ENCODE measurements at places on chromosomes 6 and 20.

DNA sequence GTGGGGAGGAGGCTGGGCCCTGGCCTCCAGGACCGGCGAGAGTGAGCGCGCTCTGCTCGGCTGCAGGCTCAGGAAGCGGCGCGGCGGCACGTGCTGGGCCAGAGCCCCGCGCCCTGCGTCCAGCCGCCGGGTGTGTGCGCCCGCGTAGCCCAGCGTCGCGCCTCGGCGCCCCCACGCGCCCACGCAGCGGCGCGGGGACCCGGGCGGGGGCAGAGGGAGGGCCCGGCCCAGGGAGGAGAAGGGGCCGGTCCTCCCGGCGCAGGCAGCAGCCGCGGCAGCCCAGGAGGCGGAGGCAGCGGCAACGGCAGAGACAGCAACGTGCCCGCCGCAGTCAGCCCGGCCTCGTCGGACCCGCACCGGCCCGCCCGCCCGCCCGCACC is at the start of gene EYA2:
Gene EYA2, plus strand, starts transcription at position 265 of the 380 bp plus-strand sequence. CDS start 95,168 bp downstream, outside the sequence.
- no peak for DNase-seq

DNA sequence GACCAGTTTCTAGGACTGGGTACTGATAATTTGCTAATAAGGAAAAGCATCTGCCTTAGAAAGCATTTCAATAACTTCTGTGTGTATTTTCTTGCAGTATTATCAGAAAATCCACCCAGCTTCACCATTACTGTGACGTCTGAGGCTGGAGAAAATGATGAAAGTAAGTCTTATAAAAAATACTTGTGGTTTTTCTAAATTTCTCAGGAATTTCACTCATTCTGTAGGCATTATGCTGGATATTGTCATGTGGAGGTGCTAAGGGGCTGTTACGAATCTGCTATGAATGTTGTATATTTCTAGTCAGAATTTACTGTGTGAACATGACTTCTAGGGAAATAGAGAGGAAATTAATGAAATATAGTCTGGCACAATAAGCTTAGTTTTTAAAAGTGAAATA is 8.9 kb downstream of the RWDD1 start:
- DNase-seq: peak; percentile 44

GRCh38 chr6:169109411-169110220 is 144.0 kb downstream of the THBS2 start:
- no peak for DNase-seq

GRCh38 chr6:163951326-163951725 is 536.8 kb downstream of the QKI start:
- DNase-seq: peak; percentile 47

- DNase-seq: peak; percentile 54
These were observed 29.7 kb downstream of the RPP40 start for GRCh38 chr6:4973982-4974745.

GRCh38 chr20:16351415-16351814 is 221.8 kb downstream of the KIF16B start:
- DNase-seq: no peak

DNA sequence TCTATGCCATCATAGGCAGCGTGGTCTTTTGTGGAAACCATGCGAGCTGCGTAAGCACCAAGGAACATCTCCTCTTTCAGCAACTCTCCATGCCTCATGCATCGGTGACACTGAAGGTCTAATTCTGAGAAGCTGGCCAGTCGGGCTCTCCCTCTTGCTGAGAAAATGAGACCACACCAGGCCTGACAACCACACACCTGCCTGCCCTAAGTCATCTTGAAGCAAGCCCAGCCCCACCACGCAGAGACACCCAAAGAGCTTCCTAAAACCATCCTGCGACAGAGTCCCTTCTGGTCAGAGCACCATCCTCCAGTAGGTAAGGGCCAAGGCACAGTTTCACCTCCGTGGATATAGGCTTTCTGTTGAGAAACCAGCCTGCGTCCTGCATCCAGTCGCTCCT is 26.6 kb downstream of the PREX1 start:
- DNase-seq: no peak

DNA sequence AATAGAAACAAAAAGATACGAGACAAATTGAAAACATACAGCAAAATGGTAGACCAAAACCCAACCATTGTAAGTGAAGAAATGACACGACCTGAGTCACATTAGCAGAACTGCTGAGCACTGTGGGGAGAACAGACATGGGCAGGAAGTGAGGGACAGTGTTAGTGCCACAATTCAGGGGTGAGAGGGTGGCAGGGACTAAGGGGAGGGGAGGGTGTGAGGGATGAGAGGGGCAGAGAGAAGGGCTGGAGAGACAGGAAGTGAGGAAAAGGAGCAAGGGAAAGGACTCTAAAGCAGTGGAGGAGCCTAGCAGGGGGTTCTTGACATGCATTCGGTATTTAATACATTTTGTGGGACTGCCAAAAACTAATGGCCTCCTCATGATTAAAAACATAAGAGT is 45.0 kb upstream of the TRIM26 start:
- DNase-seq: no peak

DNA sequence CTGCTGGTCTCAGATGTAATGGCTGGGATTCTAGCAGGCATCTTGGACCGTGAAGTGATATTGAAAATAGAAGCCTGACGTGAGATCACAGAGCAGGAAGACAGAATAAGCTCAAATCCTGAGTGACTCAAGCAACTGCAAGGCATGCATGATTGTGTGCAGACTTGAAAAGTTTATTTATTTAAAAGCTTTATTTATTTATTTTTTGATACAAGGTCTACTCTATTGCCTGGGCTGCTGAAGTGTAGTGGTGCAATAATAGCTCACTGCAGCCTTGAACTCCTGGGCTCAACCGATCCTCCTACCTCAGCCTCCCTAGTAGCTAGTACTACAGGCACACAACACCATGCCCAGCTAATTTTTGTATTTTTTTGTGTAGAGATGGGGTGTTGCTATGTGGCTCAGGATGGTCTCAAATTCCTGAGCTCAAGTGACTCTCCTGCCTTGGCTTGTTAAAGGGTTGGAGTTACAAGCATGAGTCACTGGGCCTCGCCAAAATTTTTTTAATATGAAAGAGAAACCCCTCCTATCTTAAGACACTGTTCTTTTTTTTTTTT is 40.1 kb upstream of the RNF144B start:
- DNase-seq: peak; percentile 63

DNA sequence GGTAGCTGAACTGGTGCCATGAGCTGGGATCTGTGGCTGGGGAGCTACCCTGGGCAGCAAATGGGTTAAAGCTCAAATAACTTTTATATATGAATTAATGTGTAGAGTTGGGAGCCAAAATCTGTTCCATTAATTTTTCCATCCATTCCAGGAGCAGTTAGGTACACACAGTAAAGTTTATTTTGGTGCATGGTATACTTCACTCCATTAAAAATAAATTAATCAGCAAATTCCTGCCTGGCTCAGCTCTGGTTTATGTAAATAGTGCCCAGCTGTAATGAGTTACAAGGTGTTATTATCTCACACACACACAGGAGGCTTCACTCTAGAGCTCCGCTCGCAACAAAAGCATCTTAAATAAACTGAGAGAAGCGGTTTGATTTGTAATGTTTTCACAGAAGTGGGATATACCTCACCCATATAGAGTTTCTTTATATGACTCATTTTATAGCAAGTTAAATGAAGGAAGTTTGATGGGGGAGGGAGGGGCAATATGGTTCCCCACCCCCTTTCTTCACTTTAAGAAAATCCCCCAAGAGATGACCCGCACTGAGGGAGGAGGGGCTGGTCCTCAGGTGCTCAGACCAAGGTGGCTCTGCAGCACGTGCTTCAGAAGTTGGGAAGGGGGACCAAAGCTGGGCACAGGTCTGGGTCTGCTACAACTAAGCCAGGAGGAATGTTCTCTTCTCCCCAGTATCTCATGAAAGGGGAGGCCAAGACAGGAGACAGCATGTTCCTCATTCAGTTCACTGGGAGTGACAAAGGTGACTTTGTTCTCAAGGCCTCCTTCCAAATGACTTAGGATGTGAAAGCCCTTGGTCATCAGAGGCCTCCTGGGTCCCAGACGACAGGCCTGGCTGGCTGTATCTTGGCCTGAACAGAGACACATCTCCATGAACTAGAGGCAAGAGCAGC is 10.5 kb upstream of the FAM83C start:
- peak; percentile 82 for DNase-seq

DNA sequence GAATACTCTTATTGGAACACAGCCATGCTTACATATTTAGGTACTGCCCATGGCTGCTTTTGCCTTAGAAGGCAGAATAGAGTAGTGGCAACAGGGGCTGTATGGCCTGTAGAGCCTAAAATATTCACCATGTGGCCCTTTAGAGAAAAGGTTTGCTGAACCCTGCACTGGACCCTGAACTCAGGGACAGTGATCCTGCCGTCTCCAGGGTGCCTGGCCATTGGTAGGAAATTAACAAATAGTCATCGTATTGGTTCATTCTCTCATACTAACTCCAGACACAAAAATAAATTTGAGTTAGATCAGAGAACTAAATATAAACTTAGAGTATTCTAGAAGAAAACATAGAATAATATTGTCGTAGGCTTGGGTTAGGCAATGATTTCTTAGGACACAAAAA is 181.4 kb downstream of the BCAS1 start:
- DNase-seq: no peak

- DNase-seq: peak; percentile 51
These were observed 19.3 kb downstream of the TOP1 start for GRCh38 chr20:41047975-41048305.

DNA sequence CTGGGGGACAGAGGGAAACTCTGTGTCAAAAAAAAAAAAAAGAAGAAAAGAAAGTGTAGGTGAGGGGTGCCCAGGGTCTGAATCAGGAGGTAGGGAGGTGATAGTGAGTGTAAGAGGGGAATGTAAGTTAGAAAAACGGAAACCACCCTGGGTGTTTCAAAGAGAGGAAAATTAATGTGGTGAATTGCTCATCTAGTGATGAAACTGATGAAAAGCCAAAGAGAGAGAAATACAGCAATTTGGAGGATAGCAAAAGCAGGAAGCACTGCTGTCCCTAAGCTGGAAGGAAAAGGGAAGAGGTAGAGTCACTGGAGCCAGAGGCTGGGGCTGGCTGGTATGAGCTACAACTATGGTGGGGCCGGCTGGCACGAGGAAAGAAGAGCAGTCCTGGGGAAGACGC is 85.0 kb upstream of the CEP85L start:
- DNase-seq: no peak

DNA sequence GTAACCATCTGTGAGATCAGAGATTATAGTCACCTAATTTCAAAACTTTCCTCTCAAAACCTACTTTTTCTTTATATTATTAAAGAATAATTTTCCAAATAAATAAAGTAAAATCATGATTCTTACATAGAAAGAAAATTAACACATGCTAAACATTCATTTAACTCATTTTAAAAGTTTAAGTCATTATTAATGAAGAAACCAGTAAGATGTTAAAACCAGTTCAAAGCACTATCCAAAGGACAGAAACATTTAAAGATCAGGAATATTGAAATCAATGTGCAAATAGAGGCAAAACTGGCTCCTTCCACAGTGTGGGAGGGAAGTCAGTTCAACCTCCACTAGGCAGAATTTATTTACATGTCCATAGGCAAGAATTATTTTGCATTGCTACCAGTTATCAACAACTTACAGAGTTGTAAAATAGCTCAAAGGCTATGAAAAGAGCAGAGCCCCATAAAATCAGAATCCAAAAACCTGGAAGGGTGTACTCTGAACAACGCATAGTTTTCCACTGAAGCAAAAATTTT is 146.9 kb downstream of the KHDC1L start:
- no peak for DNase-seq

GRCh38 chr6:43782764-43783513 is 12.9 kb downstream of the VEGFA start:
- DNase-seq: no peak

DNA sequence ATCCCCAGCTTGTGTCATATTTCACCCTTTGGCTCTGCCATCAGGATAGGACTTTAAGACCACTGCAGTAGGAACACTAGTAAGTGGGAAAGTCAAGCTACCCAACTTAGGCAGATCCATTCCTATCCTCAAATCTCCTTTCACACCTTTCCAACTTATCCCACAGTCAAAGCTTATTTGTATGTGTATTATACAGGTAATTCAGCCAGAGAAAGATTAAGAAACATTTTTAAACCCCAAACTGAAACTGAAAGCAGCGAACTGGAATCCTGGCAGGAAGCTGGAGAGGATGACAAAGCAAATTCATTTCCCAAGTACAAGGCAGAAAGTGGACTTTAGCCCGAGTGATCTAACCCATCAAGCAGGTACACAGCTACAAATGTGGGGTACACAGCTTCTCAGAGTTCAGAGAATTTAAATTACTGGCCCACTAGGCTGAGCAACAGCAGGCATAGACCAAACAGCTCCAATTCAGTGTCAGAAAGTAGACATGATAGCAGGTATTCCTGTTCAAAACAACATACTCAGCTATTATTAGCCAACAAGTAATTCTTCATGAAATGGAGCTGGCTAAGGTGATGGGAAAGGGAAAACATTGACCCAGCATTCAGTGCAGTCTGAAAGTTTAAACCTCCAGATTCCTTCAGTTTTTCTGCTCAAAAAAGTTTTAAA is 39.1 kb downstream of the ILRUN start:
- DNase-seq: peak; percentile 92

DNA sequence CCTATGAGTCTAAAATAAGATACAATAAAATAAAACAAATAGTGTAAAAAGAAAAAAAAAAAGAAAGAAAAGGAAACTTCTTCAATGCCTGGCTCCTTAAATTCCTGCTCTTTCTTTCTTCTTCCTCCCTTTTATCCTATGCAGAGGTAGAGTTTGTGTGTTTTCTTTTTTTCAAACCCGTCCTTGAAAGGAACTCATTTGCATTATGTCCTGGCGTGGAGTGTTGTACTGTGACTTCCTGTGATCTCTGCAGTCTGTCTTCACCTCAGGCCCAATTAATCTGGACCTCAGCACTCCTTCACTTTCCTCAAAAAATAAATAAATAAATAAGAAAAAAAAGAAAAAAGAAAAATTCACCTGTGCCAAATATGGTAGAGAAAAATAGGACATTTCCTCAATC is 541.9 kb upstream of the SPTLC3 start:
- no peak for DNase-seq

DNA sequence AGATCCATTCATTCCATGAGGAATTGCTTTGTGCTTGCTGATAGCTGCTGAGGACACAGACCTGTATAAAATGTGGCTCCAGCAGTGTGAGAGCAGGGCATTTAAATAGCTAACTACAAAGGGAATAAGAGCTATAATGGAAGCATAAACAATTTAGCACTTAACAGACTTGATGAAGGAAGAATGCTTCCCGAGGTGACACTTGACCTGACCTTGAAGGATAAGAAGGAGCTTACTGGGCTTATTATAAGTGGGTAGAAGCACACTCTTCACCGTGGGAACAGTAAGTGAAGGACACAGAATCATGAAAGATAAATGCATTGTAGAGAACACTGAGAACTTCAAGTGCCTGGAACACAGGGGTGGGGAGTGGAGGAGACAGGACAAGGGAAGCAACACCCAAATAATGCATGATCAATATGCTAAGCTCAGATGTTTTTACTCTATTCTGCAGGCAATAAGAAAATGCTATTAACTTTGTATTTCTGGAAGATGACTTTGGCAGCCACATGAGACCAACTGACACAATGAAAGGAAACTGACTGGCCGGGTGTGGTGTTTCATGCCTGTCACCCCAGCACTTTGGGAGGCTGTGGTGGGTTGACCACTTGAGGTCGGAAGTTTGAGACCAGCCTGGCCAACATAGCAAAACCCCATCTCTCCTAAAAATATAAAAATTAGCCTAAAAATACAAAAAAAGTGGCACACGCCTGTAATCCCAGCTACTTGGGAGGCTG is 84.2 kb downstream of the EPB41L2 start:
- DNase-seq: no peak

- DNase-seq: no peak
These were observed 84.6 kb upstream of the F13A1 start for GRCh38 chr6:6405031-6405430.

- DNase-seq: no peak
These were observed 334.2 kb downstream of the MEI4 start for GRCh38 chr6:77987035-77987384.

- DNase-seq: peak; percentile 31
These were observed 12.8 kb upstream of the SDCBP2 start for GRCh38 chr20:1341561-1342265.

- DNase-seq: no peak
These were observed 1274.2 kb upstream of the GJE1 start for GRCh38 chr6:140858381-140858971.

Data from astrocyte of the spinal cord (primary cell).